ENCODE measurements at places on chromosomes 3 and 15. TPM values are rescaled to one million over a fixed set of nuclear protein-coding genes. Genes with fewer than 3 reads are reported as not detected.
A peak's percentile ranks its signal among the peaks of the same experiment; 100 is the strongest.

DNA sequence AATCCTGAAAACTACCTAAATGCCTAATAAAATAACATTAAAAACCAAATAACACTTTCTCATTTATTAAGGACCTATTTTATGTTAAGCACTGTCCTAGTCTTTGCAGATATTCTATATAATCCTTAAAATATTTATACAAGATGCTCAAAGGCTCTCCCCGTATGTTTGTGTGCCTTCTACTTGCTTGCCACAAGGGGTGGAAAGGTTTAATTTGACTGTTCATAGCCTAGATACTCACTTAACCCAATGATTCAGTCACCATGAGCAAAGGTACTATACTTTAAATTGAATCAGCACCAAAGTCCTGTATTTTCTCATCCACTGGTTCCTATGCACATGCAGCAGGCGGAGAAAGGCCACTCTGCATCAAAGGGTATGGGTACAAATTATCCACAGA lies 32.0 kb downstream of the LSAMP start:
- no peak overlapping the region for H3K4me3 ChIP-seq
- no peak overlapping the region for H3K27ac ChIP-seq
- DNase-seq: no peak
- H3K4me1 ChIP-seq: no peaks in the 10 kb centered on the region
- H3K36me3 ChIP-seq: no peaks in the 10 kb centered on the region

DNA sequence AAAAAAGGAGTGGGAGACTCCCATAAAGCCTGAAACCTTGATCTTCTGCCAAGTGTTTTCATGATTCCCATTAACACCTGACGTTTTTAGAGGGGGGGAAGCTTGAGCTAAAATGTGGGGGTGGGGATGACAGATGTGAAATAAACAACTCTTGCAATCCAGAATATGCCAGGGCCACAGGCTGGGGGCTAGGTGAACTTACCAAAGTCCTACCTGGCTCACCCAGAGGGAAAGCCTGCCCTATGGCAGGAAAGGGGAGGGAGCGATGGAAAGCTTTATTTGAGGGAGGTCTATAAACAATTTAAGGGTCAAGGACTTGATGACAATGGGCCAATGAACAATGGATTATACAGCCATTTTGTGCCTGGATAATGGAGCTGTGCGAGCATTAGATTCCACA lies 108.3 kb downstream of the LRIG1 start:
- H3K4me1 ChIP-seq: peaks cover 34% of the 10 kb centered on the region
- H3K36me3 ChIP-seq: peaks cover 19% of the 10 kb centered on the region
- H3K27me3 ChIP-seq: peaks cover 6% of the 10 kb centered on the region
- no peak for DNase-seq
- H3K4me3 ChIP-seq: no peak overlapping the region

DNA sequence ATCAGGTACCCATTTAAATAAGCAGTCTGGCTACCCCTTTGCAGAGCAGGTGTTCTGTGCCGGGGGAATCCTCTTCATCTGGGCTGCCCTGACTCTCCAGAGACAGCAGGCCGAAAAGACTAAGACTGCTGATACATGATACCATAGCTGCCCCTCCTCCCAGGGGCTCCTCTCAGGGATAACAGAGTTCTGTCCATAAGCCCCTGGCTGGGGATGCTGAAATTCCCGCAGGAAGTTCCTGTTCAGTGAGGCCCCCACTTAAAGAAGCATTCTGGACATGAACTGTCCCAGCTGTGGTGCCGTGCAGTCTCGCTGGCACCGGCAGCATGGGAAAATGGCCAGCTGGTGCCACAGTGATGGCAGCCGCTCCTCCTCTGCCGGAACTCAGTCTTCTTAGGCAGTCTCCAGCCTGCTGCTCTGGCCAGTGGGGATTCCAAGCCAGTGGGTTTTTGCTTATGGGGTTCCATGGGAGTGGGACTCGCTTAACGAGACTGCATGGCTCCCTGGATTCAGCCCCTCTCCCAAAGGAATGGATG lies 1026.2 kb downstream of the NAALADL2 start:
- no peak overlapping the region for H3K4me3 ChIP-seq
- no peaks in the 10 kb centered on the region for H3K4me1 ChIP-seq
- no peak for DNase-seq
- H3K27ac ChIP-seq: no peak overlapping the region

DNA sequence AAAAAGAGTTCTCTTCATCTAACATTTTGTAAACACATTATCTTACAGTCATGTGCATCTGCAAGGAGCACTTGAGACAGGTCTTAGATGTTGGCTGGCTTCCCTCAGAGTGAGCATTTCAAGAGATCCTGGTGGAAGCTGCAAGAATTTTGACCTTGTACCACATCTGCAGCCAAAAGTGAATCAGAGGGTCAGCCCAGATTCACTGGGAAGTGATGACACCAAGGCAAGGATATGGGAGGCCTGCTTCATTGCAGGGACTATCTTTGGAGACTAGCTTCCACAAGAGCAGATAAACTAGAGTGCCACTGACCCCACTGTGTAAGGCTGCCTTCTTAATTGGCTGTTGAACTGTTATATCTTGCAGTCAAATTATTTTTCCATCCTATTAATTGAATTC lies 21.3 kb upstream of the GADL1 start:
- H3K4me3 ChIP-seq: no peak overlapping the region
- H3K27ac ChIP-seq: no peak overlapping the region
- H3K4me1 ChIP-seq: peaks cover 6% of the 10 kb centered on the region
- no peaks in the 10 kb centered on the region for H3K27me3 ChIP-seq

DNA sequence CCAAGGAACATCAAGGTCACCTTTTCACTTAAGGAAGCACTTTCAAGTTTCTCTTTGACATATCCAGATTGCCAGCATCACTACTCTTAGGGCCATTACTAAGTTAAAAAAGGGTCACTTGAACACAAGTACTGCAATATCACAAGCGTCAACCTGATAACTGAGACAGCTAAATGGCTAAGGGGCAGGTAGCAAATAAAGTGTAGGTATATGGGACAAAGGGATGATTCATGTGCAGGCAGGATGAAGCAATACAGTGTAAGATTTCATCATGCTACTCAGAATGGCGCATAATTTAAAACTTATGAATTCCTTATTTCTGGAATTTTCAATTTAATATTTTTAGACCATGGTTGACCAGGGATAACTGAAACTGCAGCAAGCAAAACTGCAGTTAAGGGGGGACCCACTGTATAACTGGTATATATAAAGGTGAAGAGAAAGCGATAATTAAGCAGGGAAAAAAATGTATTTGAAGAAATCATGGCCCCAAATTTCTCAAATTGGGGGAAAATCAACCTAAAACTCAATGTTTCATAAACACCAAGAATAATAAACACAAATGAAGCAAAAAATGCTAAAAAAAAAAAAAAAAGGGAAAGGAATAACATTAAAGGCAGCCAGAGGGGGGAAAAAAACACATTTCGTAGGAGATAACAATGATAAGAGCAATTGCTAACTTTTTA lies 13.1 kb downstream of the CCR1 start:
- H3K27me3 ChIP-seq: peaks cover 6% of the 10 kb centered on the region
- no peaks in the 10 kb centered on the region for H3K4me1 ChIP-seq
- no peak overlapping the region for H3K27ac ChIP-seq
- H3K36me3 ChIP-seq: peaks cover 8% of the 10 kb centered on the region
- no peak for DNase-seq

GRCh38 chr3:108239082-108239481 lies 16.9 kb upstream of the IFT57 start:
- no peaks in the 10 kb centered on the region for H3K36me3 ChIP-seq
- no peaks in the 10 kb centered on the region for H3K4me1 ChIP-seq
- DNase-seq: no peak
- H3K4me3 ChIP-seq: no peak overlapping the region

DNA sequence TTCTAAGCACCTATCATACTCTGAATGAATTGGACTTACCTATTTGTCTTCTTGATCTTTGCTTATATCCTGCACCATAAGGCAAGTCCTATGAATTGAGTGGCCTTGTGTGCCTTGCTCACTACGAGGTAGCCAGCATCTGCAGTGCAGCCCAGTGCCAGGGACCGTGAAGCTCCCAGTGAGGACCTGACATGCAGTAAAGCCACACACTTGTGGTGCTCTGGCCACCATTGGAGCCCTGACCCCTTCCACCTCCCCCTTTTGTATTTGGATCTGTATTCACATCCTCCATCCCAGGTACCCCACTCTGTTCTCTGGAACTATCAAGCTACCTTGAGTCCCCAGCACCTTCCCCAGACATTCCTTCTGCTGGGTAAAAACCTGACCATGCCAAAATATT lies 52.1 kb downstream of the BSN start:
- no peak overlapping the region for H3K27ac ChIP-seq
- no peaks in the 10 kb centered on the region for H3K27me3 ChIP-seq
- H3K4me3 ChIP-seq: no peak overlapping the region
- no peaks in the 10 kb centered on the region for H3K36me3 ChIP-seq

DNA sequence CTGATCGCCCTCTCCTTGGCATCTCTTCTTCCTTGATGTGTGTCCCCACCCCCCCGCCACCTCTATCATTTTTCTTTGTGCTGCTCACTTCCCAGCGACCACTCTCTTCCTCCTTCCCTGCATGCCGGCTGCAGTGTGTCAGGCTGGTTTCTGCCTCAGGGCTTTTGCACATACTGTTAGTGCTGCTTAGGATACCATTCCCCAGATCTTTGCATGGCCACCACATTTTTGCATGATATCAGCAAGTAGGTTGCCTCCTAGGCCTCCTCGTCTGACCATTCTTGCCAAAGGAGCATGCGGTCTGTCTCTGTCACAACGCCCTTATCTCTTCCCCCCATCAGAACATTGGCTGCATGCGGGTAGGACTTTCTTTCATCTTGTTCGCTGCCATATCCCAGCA lies 12.5 kb downstream of the FBLN2 start:
- H3K27me3 ChIP-seq: no peaks in the 10 kb centered on the region
- H3K4me1 ChIP-seq: no peaks in the 10 kb centered on the region
- no peak overlapping the region for H3K4me3 ChIP-seq
- no peaks in the 10 kb centered on the region for H3K36me3 ChIP-seq
- H3K27ac ChIP-seq: no peak overlapping the region
- DNase-seq: no peak

DNA sequence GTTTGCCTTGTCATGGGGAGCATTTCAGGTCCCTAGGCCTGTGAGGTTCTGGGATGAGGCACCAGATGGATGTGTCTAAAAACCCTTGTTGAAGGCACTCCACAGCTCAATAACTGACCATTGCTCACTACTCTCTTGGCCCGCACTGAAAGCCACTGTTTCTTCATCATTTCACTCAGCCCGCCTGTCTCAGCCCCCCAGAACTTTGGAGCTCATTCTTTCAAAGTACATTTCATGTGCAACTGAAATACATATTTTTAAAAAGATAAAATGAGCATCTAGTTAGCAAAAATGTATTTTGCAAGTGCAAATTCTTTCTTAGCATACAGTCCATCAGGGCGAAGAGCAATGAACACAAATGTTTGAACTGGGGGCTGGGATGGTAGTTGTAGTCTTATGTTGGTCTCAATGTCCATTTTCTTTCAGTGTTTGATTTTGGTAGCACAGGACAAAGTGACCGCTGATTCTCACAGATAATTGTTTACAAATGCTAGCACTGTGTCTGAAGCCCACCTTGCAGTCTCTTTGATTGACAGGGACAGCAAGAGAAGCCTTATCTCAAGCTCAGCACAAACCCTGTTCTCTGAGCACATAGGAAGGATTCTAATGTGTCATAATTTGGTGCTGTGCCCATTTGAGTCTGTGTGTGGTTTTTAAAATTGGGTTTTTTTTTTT lies 19.6 kb downstream of the HEMK1 start:
- peaks cover 63% of the 10 kb centered on the region for H3K4me1 ChIP-seq
- H3K36me3 ChIP-seq: peaks cover 11% of the 10 kb centered on the region
- H3K27ac ChIP-seq: peak overlapping the region; percentile 96
- DNase-seq: no peak

GRCh38 chr3:46962990-46963389 lies 13.6 kb downstream of the CCDC12 start:
- no peaks in the 10 kb centered on the region for H3K36me3 ChIP-seq
- H3K27ac ChIP-seq: peak overlapping the region; percentile 99
- H3K4me3 ChIP-seq: no peak overlapping the region
- peaks cover 84% of the 10 kb centered on the region for H3K4me1 ChIP-seq
- DNase-seq: no peak

GRCh38 chr3:178086144-178086825 lies 450.0 kb upstream of the KCNMB2 start:
- no peak overlapping the region for H3K4me3 ChIP-seq
- H3K4me1 ChIP-seq: peaks cover 19% of the 10 kb centered on the region
- no peak overlapping the region for H3K27ac ChIP-seq

AQP9 gene
- polyA plus RNA-seq: not detected

SEMA3F gene
- polyA plus RNA-seq: not detected

WDR82 gene
- 76.9 TPM for polyA plus RNA-seq

GOLGA6L2 gene
- polyA plus RNA-seq: not detected

Measured in immature natural killer cell (primary cell).